ENCODE measurements at places on chromosomes 13 and 19.

GRCh38 chr19:44808463-44809371 is at the start of gene BCAM:
Gene BCAM, plus strand, starts transcription at chr19:44809103. Its CDS starts 22 bp downstream, at chr19:44809125.
- no peak for DNase-seq

- DNase-seq = no peak
Observed at GRCh38 chr19:3167533-3168272, 10.9 kb upstream of the S1PR4 start.

- DNase-seq = no peak
Observed at GRCh38 chr19:47518139-47518538, 3.3 kb upstream of the NAPA start.

GRCh38 chr13:27004866-27005265 is 166.7 kb downstream of the USP12 start:
- DNase-seq = no peak

DNA sequence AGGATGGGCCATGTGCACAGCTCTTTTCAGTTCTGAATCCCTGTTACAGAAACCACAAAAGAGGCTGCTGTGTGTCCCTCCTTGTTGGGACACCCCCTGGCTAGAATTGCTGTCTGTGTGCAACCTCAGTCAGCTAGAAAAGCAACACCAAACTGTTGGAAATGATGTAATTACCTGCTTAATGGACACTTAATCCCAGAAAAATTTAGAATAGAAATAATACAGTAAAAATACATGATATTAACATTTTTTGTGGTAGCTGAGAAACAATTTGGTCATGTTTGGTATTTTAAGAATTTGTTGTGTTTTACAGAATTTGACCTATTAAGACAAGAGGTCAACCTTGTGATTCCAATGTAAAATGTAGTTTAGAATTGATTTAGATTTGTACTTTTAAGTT is 46.8 kb downstream of the FAM124A start:
- no peak for DNase-seq

DNA sequence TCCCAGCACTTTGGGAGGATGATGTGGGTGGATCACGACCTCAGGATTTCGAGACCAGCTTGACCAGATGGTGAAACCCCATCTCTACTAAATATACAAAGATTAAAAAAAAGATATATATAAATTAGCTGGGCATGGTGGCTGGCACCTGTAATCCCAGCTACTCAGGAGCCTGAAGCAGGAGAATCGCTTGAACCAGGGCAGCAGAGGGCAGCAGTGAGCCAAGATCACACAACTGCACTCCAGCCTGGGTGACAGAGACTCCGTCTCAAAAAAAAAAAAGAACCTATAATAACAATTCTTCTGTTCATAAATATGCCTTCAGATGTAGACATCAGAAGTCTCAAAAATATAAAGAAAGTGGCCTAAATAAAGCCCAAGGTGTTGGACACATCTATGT is 7.6 kb downstream of the ZNF737 start:
- no peak for DNase-seq

GRCh38 chr13:21901336-21901735 is 230.5 kb downstream of the FGF9 start:
- DNase-seq = no peak

DNA sequence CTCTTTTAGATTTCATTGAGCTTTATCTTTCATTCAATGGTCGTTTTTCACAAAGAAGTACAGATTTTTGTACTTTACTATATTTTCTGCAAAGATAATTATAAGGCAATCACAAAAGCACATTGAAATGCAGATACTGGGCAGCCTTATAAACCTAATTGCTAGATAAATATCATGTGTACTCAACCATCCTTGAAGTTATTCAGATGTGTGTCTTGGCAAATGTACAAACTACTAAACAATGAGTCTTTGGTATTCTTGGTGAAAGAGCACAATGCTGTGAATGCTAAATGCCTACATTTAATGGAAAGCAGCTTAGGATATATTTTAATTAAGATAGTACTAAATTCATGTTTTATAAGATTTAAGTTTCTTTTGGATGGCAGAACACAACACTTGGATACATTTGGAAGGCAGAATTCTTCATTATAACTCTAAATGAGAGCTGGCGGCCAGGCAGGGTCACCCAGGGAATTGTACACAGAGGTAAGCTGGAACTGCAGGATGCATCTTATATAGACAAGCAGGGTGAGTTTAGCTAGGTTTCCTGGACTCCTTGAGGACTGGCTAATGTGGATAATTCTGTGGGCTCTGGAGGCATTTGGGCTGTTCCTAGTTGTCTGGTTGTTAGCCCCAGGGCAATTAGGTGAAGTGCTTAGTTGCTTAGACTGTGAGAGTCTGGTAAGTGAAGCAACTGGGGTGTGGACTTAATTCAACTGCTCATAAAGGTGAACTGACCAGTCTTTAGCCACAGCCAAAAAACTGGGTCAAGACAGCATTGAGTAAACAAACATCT is 286.6 kb downstream of the PCDH20 start:
- no peak for DNase-seq

DNA sequence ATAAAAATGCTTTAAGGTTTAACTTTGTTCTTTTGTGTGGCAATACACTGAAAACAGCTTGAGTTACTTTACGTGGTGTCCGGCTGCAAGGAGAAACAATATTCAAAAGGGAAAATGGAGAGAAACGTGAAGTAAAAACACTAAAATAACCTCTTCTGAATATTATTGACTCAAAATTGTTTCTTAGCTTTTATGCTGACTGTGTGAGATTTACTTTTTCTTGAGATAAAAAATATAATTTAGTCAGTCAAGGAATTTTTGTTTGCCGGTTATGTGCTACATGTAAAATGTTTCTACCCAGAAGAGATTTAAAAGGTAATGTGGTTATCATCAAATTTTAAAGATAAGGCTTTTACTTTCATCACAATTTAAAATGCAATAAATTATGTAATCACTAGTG is 200.6 kb upstream of the GPC6 start:
- DNase-seq = no peak

DNA sequence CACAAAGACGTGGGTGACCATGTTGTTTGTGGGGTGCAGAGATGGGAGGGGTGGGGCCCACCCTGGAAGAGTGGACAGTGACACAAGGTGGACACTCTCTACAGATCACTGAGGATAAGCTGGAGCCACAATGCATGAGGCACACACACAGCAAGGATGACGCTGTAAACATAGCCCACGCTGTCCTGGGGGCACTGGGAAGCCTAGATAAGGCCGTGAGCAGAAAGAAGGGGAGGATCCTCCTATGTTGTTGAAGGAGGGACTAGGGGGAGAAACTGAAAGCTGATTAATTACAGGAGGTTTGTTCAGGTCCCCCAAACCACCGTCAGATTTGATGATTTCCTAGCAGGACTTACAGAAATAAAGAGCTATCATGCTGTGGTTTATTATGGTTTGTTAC is 5.6 kb downstream of the KLK2 start:
- no peak for DNase-seq

- DNase-seq = no peak
Observed at GRCh38 chr19:50423279-50424113, 4.8 kb downstream of the SPIB start.

- DNase-seq = no peak
Observed at GRCh38 chr13:98406427-98406826, 170.5 kb downstream of the STK24 start.

DNA sequence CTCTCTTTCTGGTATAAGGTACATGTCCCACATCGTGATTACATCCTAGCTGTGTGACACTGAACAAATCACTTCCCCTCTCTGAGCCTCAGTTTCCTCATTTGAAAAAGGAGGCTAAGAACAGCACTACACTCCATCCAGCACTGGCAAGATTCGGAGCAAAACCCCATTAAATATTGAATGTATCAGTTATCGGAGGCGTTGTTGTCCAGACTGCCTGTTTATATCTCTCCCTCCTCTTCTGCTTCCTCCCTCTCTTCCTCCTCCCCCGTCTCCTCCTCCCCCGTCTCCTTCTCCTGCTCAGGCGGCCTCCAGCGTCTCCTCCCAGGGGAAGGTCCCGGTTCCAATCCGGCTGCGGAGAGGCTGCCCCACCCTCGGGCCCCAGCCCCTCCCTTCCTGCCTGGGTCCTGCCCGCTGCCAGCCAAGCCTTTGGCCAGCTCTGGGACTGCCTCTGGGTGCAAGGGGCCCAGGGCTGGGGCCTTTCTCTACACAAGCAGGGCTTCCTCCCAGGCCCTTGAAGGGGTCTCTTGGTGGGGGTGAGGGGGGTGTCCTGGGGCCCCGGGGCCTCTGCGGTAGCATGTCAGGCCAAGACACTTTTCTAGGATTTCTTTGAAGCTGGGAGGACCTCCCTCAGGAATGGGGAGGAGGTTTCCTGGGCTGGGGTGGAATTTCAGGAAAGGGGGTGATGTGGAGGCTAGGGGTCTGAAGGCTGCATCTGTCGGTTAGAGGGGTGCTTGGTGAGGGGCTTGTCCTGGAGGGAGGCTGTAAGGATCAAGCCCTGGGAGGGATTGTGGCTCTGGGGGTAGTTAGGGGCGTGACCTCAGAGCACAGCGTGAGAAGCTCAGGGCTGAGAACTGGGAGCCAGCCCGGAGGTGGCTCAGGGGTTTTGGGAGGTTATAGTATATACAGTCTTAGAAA is 1.9 kb downstream of the RRAS start:
- DNase-seq = no peak

DNA sequence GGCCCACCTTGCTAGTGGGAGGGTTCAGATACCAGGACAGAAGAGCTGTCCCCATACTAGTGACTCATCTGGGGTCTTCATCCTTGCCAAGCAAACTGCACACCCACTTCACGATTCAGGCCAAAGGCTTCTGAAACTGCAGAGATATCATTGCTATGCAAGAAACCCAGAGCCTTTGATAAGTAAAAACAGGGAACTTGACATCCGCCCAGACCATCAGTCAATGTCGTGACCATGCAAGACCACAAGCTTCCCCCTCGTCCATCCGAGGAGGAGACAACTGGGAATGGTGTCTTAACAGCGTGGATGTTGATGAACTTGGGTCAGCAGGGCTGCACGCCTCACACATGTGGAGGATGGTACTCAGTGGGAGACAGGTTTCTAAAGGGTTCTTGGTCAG is 58.0 kb downstream of the ABCC4 start:
- DNase-seq = no peak

DNA sequence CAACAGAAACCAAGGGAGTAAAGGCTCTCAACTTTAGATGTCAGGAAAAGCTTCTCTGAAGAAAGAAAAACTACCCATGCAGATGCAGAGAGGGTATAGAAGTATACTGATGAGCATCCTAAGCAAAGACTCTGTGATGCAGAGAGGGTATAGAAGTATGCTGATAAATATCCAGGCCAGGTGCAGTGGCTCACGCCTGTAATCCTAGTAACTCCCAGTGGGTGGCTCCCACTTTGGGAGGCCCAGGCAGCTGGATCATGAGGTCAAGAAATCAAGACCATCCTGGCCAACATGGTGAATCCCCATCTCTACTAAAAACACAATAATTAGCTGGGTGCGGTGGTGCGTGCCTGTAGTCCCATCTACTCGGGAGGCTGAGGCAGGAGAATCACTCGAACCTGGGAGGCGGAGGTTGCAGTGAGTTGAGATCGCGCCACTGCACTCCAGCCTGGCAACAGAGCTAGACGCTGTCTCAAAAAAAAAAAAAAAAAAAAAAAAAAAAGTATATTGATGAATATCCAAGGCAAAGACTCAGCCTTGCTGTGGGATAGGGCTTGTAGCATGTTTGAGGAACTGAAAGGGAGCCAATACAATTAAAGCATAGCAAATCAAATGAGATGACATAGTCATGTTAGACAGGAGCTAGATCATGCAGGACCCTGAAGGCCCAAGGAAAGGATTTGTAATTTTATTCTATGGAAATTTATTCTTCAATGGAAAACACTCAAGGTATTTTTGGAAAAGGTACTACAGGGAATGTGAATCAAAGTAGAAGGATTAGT is 14.9 kb downstream of the UBL3 start:
- no peak for DNase-seq

DNA sequence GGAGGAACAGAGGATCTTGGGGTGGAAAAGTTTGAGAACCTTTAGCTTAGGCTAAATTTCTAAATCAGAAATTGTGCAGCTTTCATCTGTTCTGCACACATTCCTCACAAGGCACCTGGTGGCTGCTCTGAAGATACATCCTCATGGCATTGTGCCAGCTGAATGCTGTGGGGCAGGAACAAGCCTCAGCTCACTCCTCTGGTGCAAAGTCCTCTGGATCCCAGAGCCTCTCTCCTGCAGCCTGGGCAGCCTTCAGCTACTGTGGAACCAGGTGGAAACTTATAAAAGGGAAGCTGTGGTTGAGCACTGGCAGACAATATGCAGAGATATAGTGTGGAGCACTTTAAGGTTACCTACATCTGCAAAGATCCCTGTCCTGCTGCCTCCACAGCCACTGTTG is 72.3 kb downstream of the KCTD12 start:
- no peak for DNase-seq

- no peak for DNase-seq
Observed at GRCh38 chr19:44438441-44438840, 9.8 kb downstream of the ZNF229 start.

- no peak for DNase-seq
Observed at GRCh38 chr19:4372165-4373012, 28.0 kb downstream of the SH3GL1 start.

DNA sequence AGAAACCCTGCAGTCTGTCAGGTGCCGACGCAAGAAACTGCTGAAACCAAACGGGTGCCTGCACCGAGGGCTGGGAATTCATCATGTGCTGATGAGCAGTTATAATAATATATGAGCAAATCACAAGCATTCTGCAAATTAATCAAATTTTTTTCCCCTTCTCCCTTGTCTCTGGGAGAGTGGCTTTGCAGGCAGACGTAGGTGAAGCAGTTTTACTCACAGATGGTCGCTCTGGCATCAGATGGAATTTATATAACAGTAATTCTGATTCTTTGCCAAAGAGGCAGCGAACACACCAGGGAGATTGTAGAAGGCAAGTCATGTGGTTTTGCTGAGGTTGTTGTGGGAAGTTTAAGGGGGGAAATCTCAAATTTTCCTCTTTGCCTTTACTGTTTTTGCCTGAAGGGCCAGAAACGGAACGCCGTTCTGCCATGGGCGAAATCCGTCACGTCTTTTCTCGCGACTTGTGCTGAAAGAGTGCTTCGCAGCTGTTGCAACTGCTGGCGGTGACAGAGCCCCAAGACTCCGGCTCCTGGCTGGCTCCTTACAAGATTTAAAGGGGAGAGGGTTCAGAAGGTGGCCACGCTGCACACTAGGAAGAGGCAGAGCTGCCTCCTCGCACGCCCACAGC is 320.1 kb downstream of the ZNF536 start:
- DNase-seq = no peak

DNA sequence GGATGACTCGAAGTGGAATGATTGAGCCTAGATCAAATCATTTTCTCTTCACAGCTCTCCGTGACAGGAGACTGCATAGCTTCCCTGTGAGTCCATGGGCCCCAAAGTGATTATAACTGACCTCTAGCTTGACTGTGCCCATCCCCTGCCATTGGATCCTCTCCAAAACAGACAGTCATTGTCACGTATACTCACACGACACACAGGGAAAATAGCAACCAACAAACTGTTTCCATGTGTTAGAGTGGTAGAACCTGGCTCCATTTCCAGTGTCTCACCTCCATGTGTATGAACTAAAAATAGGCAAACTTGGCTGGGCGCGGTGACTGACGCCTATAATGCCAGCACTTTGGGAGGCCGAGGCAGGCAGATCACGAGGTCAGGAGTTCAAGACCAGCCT is 48.8 kb upstream of the NPAS1 start:
- DNase-seq = no peak

All from left renal pelvis (tissue), 4 donors.